ENCODE measurements at places on chromosomes 16 and 17.
A peak's percentile ranks its signal among the peaks of the same experiment; 100 is the strongest.

GRCh38 chr17:39750131-39751015 is 12.6 kb downstream of the GRB7 start:
- no peak for DNase-seq

DNA sequence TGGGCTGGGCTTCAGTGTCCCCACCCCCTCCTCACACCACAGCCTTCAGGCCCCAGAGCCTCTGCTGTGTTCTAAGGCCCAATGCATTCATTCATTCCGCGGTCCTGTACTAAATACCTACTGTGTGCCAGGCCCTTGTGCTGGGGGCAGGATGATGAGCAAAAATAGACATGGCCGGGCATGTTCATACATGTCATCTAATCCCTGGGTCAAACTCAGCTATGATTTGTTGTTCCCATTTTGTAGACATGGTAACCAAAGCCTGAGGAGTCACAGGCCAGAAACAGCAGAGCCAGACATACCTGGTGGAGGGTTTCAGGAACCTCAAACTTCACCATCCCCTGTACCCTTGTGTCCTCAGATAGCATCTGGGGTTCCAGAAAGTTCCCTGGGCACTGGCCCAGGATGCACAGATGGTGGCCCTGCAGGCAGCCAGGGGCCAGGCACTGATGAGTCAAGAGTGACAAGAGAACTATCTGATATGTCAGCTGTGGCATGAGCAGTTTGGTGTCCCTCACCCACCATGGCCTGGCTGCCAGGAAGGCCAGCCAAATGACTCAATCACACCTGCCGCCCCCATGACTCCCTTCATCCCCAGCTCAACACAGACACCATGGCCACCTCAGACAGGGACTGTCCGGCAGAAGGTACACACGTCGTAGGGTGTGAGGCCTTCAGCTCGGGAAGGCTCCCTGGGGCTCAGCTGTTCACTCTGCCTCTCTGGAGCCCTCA is 2.7 kb upstream of the RRAD start:
- no peak for DNase-seq

DNA sequence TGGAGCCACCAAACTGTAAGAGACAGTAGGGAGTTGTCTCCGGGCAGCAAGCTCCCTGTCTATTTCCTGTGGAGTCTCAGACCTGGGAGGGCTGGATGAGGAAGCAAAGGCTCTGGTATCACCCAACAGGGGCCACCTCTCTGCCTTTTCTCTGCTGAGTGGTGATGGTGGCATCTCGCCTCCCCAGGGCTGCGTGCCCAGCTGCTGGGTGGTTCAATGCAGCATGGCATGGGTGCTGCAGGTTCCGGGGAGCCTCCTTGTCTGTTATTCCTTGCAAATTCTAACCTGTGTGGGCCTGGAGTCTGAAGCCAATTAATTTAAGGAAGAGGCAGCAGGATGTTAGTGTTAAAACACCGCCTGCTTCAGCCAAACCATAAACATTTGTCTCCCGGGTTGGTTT is 78.2 kb downstream of the CCDC182 start:
- no peak for DNase-seq

DNA sequence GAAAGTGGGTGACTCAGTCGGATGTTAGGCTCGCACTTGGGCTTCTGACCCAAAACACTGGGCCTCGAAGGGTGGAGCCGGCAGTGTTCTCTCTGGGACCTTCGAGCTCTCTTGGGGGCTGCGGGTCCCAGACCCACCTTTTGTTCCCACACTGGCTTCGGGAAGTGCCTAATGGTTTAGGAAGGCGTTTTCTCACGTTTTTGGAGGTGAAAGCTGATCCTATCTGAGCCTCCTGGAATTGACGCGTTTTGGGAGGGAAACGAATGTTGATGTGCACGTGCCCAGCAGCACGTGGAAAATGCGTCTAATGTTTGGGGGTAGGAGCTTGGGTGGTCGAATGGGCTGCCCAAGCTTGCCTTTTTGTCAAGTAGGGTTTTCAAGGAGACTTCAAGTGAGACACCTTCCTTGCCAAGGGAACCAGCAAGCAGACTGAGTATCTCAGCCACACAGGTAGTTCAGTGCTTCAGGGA is 666 bp downstream of the HGS start:
- DNase-seq, result no peak

GRCh38 chr17:20952183-20952582 is 90.6 kb downstream of the USP22 start:
- DNase-seq, result no peak

GRCh38 chr17:49969134-49969759 is at the start of gene DLX4:
TSS of gene DLX4 (plus strand) at chr17:49969190. CDS start at chr17:49969469, 279 bp downstream.
- peak; percentile 48 for DNase-seq

DNA sequence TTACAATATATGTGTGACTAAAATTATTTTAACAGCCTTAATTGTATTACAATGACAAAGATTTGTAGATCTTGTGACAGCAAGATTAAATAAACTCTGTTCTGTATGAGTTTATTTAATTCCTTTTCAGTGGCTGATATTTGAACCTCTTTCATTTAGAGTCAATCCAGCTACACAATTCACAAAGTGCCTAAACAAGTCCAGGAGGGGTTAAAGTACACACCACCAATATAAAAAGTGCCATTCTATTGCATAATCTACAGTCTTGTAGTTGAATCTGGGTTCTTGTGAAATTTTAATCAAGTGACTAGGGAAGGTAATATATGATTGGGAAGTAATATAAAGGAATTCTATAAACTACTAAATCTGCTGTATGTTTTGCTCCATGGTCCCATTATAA is 3.9 kb upstream of the NFAT5 start:
- no peak for DNase-seq

DNA sequence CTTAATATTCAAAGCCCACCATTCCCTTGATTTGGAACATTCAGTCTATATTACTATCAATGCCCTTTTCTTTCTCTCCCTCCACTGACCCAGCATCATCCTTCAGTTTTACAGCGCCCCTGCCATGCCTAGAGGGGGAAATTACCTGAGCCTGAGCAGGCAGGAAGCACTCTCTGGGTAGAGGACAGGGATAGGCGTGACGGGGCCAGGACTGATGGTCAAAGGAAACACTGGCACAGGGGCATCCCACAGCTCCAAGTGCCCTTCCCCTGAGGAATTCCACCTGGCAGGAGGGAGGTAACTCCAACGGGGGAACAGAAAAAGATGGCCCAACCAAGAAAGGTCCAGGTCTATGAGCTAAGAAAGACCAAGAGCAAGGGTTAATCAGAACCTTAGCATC is 10.0 kb downstream of the CTC1 start:
- no peak for DNase-seq

GRCh38 chr16:58114827-58115825 is 14.1 kb downstream of the CFAP20 start:
- no peak for DNase-seq

DNA sequence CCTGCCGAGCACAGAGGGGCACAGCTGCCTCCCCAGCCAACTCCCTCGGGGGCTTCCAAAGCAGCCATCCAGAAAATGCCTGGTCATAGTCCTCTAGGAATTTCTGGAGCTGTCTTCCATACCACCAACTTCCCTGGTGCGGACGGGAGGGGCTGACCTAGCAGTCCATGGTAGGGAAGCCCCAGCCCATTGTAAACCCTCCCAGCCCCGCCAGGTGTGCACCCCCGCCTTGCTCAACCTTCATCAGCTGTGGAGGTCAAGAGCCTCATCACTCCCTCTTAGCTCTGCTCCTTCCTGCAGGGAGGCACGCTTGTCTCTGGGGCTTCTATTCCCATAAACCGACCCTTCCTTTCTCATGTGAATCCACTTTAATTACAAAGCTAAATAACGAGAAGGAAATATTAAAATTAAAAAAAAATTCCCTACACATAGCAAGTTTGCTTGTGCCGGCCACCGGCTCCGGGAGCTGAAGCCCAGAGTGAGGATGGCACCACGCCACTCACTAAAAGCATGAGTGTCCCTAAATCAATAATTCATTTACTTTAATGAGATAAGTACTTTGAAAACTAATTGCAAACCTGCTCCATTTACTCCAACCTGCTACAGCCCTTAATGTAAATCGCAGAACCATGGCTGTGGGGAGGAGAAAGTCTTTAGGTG is 181.4 kb downstream of the ENGASE start:
- no peak for DNase-seq

DNA sequence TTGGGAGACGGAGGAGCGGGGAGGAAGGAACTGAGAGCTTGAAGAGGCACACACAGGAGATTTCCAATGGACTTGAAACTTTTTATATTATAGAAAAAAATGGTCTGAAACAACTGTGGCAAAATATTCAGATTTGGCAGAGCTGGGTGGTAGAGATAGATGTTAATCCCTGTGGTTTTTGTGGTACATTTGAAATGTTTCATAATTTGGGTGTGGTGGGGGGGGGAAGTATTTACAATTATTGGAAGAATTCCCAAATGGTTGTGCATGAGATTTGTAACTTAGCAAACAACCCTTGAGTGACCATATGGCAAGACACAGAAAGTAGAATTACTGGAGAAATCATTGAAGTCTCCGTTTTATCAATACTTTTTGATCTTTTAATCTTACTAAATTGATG is 588.8 kb upstream of the PSMD7 start:
- no peak for DNase-seq

DNA sequence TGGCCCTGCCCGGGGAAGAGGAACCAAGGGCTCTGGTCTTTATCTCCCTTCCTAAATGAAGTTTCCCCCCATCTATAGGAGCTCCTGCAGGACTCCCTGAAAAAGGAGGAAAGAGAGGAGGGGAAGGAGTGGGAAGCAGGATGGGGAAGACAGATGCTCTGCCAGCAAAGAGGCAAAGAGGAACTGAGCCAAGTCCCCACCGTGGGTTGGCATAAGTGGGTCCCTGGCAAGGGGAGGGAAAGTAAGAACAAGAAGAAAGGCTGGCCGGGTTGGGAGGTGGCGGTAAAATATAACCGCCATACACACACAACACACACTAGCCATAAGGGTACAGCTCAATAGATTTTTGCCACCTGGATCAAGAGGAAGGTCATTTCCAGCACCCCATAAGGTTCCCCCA is 6.1 kb upstream of the EIF1 start:
- DNase-seq, result no peak

GRCh38 chr16:48916566-48916965 is 306.6 kb upstream of the N4BP1 start:
- no peak for DNase-seq

DNA sequence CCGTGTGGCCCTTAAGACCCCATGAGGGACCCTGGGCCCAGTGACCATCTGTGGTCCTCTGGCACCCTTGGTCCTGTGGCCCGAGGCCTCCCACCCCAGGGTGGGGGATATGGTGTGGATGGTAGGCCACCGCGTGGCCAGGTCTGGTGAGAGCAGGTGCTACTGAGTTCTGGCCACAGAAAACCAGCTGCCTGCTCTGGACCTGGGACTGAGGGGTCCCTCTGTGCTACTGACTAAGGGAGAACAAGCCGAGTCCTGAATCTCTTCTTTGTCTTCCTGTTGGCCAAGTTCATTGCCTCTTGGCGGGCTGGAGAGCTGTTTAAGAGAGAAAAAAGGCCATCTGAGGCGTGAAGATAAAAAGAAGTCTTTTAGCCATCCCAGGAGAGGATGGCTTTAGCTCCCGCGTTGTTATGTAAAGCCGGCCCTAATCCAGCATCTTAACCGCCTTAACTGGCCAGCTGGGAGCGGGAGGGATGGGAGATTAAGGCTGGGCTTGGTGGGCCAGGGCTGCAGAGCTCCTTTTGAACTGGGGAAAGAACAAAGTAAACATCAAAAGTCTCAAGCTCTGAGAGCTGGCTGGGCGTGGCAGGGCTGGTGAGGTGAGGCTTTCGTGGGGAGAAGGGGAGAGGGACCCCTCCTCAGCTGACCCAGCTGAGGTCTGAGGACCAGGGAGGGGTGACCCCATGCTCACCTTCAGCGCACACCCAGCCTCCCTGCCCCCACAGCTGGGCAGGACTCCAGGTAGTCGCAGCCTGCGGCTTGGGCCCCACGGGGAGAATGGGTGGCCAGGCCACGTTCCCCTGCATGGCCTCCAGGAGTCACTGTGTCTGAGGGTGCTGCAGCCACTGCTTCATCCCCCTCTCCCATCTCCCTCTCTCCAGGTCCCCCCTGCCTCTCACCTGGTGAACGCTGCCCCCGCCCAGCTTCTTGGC is 62.4 kb downstream of the NKD1 start:
- no peak for DNase-seq

GRCh38 chr17:68246271-68247028 is 1.4 kb upstream of the AMZ2 start:
- DNase-seq, result no peak

- DNase-seq, result no peak
Observed at GRCh38 chr16:49701065-49701685, 154.7 kb downstream of the ZNF423 start.

- DNase-seq, result no peak
Observed at GRCh38 chr17:68431661-68432071, 25.6 kb downstream of the WIPI1 start.

DNA sequence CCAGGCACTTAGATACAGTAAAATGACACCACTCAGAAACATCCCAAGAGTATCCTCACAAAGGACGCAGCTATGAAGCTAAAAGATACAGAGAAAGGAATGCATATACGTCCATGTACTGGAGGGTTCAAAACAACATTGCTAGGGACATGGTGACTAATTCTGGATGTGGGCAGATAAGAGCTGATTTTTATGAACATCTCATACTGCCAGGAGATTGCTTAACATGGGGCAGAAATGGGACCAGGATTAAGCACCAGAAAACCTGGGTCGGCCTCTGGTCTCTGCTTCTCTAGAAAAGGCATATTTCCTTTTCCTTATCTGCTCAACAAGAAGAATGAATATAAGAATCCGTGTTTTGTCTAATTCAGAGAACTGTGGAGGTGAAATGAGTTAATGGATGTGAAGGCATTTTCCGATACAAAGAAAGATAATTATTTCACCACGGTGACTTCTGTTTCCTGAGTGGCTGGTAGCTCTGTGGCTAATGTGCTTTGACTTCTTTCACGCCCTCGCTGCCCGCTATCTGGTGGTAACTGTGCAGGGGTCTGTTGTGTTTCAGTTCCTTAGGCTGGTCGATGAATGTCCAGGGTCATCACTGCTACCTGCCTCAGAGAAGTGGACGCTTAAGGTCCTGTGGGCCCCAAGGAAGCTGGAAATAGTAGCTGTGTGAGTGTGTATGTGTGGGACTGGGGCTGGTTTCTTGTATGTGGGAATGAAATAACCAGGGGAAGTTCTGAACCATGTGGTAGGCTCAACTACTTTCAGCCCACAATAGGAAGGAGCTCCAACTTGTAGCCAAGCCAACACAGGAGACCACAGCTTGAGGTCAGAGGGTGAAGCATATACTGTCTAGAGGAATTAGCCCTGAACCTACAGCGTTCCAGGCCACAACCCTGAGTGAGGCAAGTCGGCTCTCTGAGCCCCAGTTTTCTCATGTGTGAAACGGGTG is 15.8 kb upstream of the CCL5 start:
- no peak for DNase-seq

DNA sequence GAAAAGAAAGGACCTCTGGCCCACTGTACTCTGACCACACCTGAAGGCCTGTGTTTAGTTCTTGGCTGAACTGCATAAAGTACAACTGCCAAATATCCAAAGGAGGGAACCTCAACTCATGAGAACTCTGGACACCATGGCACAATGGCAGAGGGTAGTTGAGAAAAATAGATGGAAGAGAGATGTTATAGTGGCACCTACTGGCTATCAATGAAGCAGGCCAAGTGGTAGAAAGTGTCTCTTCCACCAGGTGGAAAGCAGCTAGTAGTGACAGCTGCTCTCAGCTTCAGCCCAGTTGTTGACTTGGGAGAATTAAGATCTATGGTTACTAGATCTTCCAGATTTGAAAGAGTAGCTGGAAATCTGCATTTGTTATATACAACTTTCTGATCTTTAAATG is 3.2 kb downstream of the MED31 start:
- DNase-seq, result no peak
